ENCODE measurements at places on chromosomes 1 and 21.

GRCh38 chr1:86829321-86829720 lies 84.6 kb downstream of the SELENOF start:
- no peak for DNase-seq

- no peak for DNase-seq
Measured at GRCh38 chr1:61245696-61246400, 163.5 kb downstream of the NFIA start.

DNA sequence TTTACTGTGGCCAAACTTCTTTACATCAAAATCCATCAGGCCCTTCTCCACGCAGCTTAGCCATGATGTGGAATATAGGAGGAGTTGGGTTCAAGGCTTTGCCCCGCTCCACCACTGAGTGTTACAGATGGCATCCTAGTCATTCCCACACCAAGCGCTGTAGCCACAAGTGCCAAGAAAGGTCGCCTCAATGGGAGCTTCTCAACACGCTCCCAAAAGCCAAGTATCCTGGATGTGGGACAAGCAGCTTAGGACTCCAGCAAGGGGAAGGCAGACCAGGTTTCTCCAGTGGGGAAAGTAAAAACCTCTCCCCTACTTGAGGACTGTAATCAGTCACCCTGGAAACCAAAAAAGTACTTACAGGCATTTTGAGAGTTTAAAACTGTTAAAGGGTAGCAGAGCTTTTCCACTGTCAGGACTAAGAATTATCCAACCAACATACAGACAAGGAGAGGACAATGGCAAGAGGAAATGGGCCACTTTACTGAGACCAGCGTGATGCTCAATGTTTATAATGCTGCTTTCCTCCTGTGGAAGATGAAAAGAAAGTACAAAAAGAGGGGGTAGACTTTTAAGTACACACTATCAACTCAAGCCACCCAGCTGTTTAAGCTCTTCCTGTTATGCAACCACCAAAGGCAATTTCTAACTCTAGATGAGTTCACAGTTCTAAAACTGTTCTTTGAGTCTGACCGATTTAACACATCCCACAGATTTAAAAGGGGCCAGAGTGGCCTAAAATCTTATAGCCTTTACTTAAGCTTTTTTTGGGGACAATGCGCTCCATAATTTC lies 120.7 kb upstream of the KRTAP19-8 start:
- DNase-seq: no peak

DNA sequence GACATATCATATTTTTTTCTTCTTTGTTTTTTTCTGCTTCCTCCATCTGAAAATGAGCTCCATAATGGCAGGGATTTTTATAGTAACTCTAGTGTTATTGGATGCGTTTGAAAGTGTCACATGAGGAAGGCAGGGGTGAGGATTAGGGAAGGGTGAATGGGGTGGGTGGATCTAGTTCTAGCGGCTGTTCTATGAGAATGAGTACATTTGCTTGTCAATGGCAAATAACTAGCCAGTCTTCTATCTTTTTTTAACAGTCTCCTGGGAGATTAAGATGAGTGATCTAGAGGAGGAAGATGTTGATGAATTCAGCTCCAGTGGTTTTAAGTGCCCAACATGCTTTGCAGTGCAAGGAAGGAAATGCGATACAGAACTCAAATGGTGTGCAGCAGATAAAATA lies 5.8 kb downstream of the OR14I1 start:
- no peak for DNase-seq

GRCh38 chr1:230076121-230076520 lies 9.1 kb downstream of the GALNT2 start:
- DNase-seq: no peak

DNA sequence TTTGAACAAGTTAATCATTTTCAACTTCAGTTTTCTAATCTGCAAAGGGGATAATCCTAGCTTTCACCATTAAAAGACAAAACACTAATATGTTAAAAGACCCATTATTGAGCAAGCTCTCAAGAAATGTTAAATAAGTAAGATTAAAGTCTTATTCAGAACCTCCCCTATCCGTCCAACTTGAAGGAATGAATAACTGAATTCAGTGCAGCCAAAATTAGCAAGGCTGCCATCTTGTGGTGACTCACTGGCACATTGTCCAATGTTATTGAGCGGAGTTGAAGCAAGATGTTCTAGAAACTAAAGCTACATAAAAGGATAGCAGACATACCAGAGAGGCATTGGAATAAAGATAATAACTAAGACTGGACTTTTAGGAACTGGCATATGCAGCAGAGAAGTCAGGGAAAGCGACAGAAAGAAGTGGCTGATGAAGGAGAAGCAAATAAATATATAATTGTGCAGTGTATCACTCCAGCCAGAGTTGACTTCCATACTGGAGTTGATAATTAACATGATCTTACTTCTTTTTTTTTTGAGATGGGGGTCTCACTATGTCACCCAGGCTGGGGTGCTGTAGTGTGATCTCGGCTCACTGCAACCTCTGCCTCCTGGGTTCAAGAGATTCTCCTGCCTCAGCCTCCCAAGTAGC lies 8.2 kb upstream of the CAP1 start:
- peak; percentile 53 for DNase-seq

- DNase-seq: no peak
Measured at GRCh38 chr21:35473496-35473895, 424.4 kb upstream of the RUNX1 start.

- DNase-seq: no peak
Measured at GRCh38 chr1:158654571-158654970, 31.9 kb downstream of the SPTA1 start.

DNA sequence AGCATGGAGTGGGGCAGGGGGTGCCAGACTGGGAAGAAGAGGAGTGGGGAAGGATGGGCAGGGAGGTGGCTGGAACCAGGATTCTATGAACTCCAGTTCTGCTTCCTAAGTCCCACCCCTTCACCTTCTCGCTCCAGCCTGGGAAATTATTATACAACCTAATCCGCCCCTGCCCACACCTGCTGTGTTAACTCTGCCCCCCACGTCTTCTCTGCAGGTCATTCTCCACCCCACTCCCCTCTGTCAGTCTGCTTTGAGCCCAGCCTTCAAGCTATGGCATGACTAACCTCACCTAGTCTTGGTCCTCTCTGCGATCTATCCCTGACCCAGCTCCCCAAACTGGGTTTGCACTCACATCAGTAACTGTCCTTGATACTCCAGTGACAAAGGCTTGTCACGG lies 46.0 kb upstream of the GOLT1A start:
- DNase-seq: no peak

GRCh38 chr1:57411262-57411661 lies 12.6 kb downstream of the DAB1 start:
- no peak for DNase-seq

GRCh38 chr1:12436345-12436658 lies 181.7 kb downstream of the DHRS3 start:
- DNase-seq: no peak

GRCh38 chr1:178575611-178576361 lies 62.9 kb downstream of the TEX35 start:
- DNase-seq: peak; percentile 74

DNA sequence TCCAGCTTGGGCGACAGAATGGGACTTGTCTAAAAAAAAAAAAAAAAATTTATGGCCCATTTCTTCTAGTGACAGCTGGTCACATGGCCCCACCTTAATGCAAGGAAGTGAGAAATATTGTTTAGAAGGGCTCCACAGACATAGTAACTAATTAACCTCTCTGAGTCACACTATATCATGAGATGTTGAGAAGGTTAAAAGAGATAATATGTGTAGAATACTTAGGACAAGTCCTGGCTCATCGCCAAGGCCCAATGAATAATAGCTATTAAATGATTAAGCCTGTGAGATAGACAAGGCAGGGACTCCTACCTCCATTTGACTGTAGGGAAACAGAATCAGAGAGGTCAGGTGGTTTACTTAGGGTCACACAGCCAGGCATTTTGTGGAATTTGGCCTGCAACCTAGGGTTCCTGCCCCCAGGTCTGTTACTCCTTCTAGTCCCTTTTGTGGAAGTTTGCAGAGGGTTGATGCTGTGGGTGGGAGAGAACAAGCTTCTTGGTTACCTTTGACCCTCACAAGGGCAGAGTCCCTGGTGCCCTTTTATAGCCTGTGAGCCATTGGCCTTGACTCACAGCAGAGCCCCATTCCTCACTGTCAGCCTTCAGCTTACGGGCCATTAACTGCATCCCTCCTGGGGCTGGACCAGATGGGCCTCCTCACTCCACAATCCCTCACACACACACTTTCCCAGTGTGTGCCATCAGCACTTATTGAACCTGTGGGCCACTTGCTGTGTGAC lies 48.5 kb downstream of the OPRD1 start:
- DNase-seq: no peak

- no peak for DNase-seq
Measured at GRCh38 chr1:199356561-199356960, 670.9 kb upstream of the NR5A2 start.
